ENCODE measurements at places on chromosomes 4 and X.

DNA sequence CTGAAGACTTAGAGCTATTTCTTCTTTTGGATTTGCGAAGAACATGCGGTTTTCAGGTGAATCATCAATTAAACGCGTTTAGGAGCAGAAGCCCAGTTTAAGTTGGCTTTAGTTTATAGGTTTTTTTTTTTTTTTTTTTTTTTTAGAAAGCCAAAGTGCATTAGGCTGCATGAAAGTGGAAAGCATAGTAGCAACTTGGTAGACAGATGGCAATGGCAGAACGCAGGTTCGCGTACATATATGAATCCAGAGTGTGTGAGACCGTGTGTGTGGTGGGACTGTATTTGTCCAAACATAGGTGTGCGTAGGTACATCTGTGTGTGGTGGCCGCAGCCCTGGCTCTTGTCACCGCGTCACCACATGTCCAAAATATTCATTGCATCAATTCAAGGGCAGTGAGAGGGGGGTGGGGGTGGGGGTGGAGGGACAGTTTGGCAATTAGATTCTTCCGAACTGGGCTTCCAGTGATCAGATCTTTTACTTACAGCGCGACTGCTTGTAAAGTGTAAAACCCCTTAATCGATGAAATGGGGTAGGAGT is 901 bp downstream of the JADE1 start:
- DNase-seq = no peak

DNA sequence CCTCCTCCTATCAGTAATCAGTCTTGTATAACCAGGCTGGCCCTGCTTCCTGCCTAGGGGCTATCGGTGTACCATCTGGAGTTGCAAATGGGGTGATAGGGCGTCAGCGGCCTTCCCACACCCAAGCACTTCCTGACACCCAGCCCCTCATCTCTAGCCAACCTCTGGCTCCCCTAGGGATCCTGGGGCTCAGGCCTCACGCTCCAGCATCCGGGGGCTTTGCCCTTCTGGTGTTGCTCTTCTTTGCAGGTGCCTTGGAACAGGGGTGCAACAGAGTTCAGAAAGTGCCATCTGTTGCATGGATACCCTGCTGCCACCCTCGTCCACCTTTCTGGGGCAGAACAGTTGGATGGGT is 4.1 kb downstream of the IL9R start:
- DNase-seq = no peak

- DNase-seq = no peak
These were observed 20.4 kb downstream of the REPS2 start for GRCh38 chrX:16966752-16967448.

- DNase-seq = no peak
These were observed 26.8 kb upstream of the AFAP1 start for GRCh38 chr4:7966281-7967062.
